ENCODE measurements at places on chromosomes 4 and X.

DNA sequence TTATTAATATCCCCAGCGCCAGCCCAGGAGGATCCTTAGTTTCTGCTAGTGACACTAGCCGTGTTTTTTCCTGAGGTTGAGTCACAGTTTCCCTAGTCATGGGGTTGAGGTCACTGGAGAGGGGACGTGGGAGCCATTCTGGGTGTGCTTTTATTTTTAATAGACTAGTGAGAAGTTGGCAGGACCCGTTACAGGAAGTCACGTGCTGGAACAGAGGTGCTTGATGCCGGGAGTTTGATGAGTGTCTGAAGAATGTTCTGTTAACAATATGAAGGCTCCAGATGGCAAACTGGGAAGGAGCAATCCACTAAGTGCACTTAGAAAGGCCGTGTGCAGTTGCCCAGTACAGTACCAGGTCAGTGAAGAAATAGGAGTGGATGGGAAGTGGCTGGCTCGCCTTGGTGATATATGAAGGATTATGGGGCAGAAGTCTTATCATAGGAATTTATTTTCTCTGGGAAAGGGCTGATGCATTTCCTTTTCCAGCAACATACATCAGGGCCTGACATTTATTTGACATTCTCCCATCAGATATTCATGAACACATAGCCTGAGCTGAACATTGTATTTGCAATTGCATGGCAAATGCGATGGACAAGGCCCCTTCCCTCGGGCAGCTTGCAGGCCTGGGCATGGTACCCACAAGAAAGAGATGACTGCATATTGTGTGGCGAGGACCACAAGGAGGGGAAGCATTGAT is 291.8 kb downstream of the FBXW7 start:
- H3K36me3 ChIP-seq: no peaks in the 10 kb centered on the region
- H3K4me3 ChIP-seq: no peak overlapping the region
- H3K27ac ChIP-seq: no peak overlapping the region
- peak; percentile 81 for DNase-seq
- H3K4me1 ChIP-seq: no peaks in the 10 kb centered on the region
- no peaks in the 10 kb centered on the region for H3K27me3 ChIP-seq

- H3K36me3 ChIP-seq: no peaks in the 10 kb centered on the region
- H3K4me3 ChIP-seq: no peak overlapping the region
- H3K4me1 ChIP-seq: no peaks in the 10 kb centered on the region
- H3K27ac ChIP-seq: no peak overlapping the region
- H3K27me3 ChIP-seq: no peaks in the 10 kb centered on the region
Measured at GRCh38 chr4:155530857-155531256, 135.8 kb upstream of the GUCY1A1 start.

- no peak overlapping the region for H3K4me3 ChIP-seq
- H3K4me1 ChIP-seq: peaks cover 5% of the 10 kb centered on the region
- H3K27me3 ChIP-seq: no peaks in the 10 kb centered on the region
- DNase-seq: no peak
- peak overlapping the region; percentile 39 for H3K27ac ChIP-seq
Measured at GRCh38 chr4:38914854-38915253, 47.2 kb downstream of the FAM114A1 start.

DNA sequence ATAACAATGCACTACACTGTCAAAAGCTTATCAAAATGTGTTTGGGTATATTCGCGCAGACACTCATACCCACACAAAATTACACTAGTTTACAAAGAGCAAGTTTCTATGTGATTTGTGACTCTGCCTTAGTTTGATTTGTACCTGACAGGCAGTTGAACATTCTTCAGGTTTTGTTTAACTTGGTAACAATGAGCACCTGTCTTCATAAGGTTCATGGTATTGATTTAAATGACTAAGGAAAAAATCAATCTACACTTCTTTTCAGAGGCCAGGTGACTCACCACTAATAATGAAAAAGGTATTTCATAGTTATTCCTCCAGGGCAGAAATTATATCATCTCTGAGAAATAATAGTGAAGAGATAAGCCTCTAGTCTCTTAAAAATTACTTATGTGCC is 1114.6 kb upstream of the AGA start:
- no peak overlapping the region for H3K27ac ChIP-seq
- H3K4me3 ChIP-seq: no peak overlapping the region
- no peaks in the 10 kb centered on the region for H3K4me1 ChIP-seq

GRCh38 chr4:99710681-99711345 is 53.2 kb upstream of the C4orf54 start:
- H3K4me1 ChIP-seq: no peaks in the 10 kb centered on the region
- no peak overlapping the region for H3K4me3 ChIP-seq
- H3K27me3 ChIP-seq: no peaks in the 10 kb centered on the region
- no peak overlapping the region for H3K27ac ChIP-seq
- no peaks in the 10 kb centered on the region for H3K36me3 ChIP-seq

DNA sequence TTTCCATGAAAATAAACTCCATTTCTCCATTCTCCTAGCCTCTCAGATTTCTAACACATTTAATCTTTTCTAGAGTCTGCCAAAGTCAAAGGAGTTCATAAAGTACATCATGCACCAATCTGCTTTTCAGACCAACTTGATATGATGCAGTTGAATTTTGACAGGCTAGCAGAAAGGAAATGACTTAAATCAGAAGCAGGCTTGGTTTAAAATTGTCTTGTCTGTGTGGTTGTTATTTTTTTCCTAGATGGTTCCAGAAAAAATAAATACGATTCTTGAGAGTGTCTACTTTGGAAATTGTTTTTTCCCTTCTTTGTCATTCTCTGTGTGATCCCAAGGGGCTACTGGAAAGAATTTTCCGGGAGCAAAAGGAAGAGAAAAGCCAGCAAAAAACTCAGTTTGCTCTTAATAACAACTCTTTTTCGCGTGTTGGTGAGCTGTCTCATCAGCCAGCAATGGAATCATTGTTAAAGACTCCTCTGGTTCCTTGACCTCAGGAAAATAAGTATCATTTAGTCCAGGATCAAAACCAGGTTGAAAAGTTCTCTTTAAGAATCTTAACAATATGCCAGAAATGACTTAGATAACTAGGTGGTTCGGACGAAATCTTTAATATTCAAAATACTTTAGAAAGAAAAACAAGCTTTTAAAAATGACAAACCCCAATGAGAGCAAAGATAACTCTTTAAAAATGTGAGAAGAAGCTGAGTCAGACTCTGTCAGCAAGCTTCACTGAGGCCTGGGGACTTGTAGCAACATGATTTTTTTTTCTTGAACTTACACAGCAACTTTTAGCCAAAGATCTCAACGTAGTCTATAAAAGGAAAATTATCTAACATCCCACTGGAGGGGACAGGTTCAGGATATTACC is 49.7 kb upstream of the GAB1 start:
- no peaks in the 10 kb centered on the region for H3K4me1 ChIP-seq
- peak overlapping the region; percentile 80 for H3K27ac ChIP-seq
- no peaks in the 10 kb centered on the region for H3K27me3 ChIP-seq

DNA sequence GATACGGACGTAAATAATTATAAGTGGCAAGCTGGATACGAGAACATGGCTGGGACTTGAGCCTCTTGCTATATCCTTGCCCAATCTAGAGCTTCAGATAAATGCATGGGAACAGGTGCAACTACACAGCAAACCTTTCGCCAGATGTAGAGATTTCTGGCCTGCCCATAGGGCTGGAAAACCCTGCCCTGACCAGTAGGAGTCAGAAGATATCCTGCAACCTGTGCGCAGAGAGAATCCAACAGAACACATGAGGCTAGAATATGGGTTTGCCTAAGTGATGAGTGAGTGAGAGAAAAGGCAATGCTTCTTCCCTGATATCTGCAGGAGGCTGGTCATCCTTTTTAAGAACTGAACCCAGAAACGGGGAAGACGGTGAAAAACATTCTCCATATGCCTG is 805.3 kb upstream of the TENM3 start:
- no peaks in the 10 kb centered on the region for H3K4me1 ChIP-seq
- DNase-seq: no peak
- no peak overlapping the region for H3K4me3 ChIP-seq
- H3K27ac ChIP-seq: no peak overlapping the region
- no peaks in the 10 kb centered on the region for H3K36me3 ChIP-seq

DNA sequence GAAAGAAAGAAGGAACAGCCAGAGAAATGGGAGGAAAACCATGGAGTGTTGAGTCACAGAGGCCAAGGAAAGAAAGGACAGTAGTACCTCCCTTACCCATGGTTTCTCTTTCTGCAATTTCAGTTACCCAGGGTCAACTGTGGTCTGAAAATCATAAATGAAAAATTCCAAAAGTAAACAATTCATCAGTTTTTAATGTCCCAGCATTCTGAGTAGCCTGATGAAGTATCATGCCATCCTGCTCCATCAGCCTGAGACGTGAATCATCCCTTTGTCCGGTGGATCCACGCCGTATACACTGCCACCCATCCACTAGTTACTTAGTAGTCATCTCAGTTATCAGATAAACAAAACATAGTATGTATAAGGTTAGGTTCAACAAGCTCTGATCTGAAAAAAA is 114.2 kb downstream of the COMMD8 start:
- H3K27me3 ChIP-seq: no peaks in the 10 kb centered on the region
- peak overlapping the region; percentile 6 for H3K27ac ChIP-seq
- peak; percentile 74 for DNase-seq
- H3K36me3 ChIP-seq: no peaks in the 10 kb centered on the region

DNA sequence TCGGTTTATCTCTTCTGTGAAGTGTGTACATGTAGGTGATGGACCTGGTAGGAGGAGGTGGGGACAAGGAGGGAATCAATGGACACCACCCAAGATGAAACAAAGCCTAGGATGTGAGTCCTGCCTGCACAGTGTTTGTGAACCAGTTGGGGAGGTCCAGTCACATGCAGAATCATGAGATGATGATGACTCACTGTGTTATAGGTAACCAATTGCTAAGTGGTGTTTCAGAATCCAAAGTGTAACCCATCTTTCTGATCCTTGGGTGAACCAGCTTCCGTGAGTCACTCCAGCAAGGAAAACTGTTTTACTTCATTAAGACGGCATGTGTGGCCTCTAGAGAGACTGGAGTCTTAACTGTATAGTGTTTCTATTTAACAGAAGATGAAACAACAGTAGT is 57.9 kb upstream of the HPF1 start:
- no peak overlapping the region for H3K4me3 ChIP-seq
- peaks cover 7% of the 10 kb centered on the region for H3K4me1 ChIP-seq
- DNase-seq: no peak
- H3K27ac ChIP-seq: peak overlapping the region; percentile 36

- peaks cover 2% of the 10 kb centered on the region for H3K4me1 ChIP-seq
- no peaks in the 10 kb centered on the region for H3K36me3 ChIP-seq
- no peaks in the 10 kb centered on the region for H3K27me3 ChIP-seq
- H3K27ac ChIP-seq: no peak overlapping the region
- peak; percentile 35 for DNase-seq
Measured at GRCh38 chr4:85127653-85128052, 161.2 kb upstream of the WDFY3 start.

- H3K27ac ChIP-seq: no peak overlapping the region
- H3K4me1 ChIP-seq: no peaks in the 10 kb centered on the region
- no peak overlapping the region for H3K4me3 ChIP-seq
- no peaks in the 10 kb centered on the region for H3K36me3 ChIP-seq
- no peak for DNase-seq
- H3K27me3 ChIP-seq: no peaks in the 10 kb centered on the region
Measured at GRCh38 chrX:93598076-93598475, 75.3 kb downstream of the NAP1L3 start.

- peaks cover 63% of the 10 kb centered on the region for H3K27me3 ChIP-seq
- no peak overlapping the region for H3K4me3 ChIP-seq
- H3K4me1 ChIP-seq: peaks cover 2% of the 10 kb centered on the region
Measured at GRCh38 chrX:69173906-69174305, 8.7 kb upstream of the PJA1 start.

- H3K4me1 ChIP-seq: no peaks in the 10 kb centered on the region
- no peak overlapping the region for H3K4me3 ChIP-seq
- no peaks in the 10 kb centered on the region for H3K36me3 ChIP-seq
- no peaks in the 10 kb centered on the region for H3K27me3 ChIP-seq
Measured at GRCh38 chr4:48299560-48299959, 29.9 kb upstream of the TEC start.

DNA sequence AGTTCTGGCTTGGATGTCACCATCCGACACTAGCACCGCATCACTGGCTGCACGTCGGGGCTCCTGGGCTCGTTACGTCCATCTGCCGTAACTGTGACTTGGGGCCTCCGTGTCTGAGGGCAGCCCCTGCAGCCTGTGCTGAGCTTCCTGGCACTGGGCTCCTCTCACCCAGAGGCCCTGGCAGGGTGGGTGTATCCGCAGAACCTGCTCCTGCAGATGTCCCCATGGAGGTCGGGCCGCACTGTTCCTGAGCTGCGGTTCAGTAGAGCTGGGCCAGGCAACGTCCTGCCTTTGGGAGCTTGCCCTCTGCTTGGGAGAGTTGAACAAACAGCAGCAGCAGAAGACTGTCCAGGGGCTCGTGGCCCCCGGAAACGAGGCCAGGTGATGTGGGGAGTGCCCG is 71.4 kb downstream of the RGS12 start:
- H3K27me3 ChIP-seq: no peaks in the 10 kb centered on the region
- H3K27ac ChIP-seq: no peak overlapping the region
- H3K4me1 ChIP-seq: peaks cover 34% of the 10 kb centered on the region
- no peak overlapping the region for H3K4me3 ChIP-seq
- H3K36me3 ChIP-seq: no peaks in the 10 kb centered on the region

DNA sequence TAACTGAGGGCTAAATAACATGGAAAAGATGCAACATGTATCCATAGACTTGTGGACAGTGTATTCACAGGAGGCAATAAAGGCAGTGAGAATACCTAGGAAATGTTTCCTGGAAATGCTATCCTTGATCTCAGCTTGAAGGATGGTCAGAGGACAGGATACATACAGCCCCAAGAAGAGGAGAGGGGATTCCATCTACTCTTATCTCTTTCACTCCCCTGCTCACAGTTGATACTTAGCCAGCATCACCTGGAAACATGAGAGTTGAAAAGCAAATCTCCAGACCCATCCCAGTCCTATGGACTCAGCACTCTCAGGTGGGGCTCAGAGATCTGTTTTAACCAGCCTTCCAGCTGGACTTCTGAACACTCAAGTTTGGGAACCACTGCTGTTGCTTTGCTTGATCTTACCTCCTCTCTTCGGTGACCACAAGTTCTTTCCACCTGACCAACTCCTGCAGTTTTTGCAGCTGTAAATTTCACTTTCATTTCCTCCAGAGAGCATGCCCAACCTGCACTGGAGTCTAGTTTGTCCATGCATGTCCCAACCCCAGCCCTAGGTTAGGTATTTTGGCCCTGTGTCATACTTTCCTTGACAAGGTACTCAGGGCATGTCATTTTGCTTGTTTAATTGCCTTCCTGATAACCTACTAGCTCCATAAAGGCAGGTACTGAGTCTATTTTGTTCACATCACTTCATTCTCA is 10.4 kb downstream of the RELL1 start:
- H3K27ac ChIP-seq: no peak overlapping the region
- no peaks in the 10 kb centered on the region for H3K36me3 ChIP-seq
- no peaks in the 10 kb centered on the region for H3K27me3 ChIP-seq
- no peak overlapping the region for H3K4me3 ChIP-seq

GRCh38 chr4:165945991-165946390 is 73.0 kb downstream of the TLL1 start:
- H3K36me3 ChIP-seq: no peaks in the 10 kb centered on the region
- H3K27ac ChIP-seq: no peak overlapping the region
- no peaks in the 10 kb centered on the region for H3K27me3 ChIP-seq
- no peak for DNase-seq
- no peaks in the 10 kb centered on the region for H3K4me1 ChIP-seq

GRCh38 chr4:3744901-3745300 is 21.3 kb upstream of the ADRA2C start:
- H3K4me3 ChIP-seq: no peak overlapping the region
- no peak for DNase-seq
- no peak overlapping the region for H3K27ac ChIP-seq
- H3K27me3 ChIP-seq: peaks cover 12% of the 10 kb centered on the region
